Peyer's patch (tissue), 4 donors: ENCODE measurements at places on chromosomes 1 and 21. TPM values are rescaled to one million over a fixed set of nuclear protein-coding genes. Genes with fewer than 3 reads are reported as not detected.

The PIGV gene
- 24.5 TPM for total RNA-seq

The GABRD gene
- total RNA-seq, result not detected

The PRAMEF15 gene
- total RNA-seq, result not detected

The OR2G6 gene
- not detected for total RNA-seq

The OR2T11 gene
- total RNA-seq, result not detected

The CHIA gene
- not detected for total RNA-seq

The UBASH3A gene
- total RNA-seq, result 14.0 TPM

The HSD3B1 gene
- total RNA-seq, result 61.3 TPM

- no peak for DNase-seq
These were observed 23.6 kb downstream of the CAMK2N1 start for GRCh38 chr1:20462397-20462796.

- DNase-seq, result no peak
These were observed 12.4 kb downstream of the IBA57 start for GRCh38 chr1:228177721-228178710.

DNA sequence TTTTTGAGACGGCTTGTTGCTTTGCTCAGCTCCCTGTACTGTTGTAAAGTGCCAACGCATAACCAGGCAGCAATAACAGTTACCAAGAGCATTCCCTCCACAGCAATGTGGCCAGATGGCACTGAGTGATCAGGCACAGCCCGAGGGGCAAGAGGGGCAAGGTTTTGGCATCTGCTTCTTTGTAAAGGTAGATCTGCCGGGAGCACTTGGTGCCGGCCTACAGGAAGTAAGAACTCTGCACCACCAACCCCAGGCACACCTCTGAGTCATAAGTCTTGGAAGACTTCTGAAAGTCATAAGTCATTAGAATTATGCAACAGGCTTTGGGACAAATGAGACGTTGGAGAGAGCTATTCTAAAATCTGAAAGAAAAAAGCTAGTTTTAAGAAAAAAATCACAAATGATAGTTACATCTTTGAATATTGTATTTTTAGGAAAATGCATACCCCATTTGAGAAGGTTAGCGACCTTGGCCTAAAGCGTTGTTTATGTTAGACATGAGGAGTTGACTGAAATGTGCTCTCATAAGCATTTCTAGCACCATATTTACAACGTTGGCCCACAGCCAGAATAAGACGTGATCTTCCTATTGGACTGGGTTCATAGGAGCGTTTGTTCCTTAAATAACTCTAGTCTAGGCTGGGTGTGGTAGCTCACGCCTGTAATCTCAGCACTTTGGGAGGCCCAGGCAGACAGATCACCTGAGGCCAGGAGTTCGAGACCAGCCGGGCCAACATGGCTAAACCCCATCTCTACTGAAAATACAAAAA lies 37.7 kb upstream of the MAP10 start:
- no peak for DNase-seq

DNA sequence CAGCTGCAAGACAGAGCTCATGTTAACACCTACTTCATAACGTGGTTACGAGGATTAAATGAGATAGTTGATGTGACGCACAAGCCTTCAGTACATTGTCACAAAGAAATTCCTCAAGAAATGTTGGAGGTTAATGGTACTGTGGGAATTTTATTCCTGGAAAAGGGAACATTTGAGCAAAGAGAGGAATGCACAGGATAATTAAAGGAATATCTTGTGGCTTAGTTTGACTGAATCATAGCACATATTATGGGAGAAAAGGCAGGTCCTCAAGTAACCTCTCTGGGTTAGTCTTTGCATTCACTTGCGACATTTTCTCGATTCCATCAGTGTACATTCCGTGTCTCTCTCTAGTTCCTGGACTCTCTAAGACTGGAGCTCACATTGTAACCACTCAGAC lies 300.2 kb upstream of the DUSP10 start:
- no peak for DNase-seq

DNA sequence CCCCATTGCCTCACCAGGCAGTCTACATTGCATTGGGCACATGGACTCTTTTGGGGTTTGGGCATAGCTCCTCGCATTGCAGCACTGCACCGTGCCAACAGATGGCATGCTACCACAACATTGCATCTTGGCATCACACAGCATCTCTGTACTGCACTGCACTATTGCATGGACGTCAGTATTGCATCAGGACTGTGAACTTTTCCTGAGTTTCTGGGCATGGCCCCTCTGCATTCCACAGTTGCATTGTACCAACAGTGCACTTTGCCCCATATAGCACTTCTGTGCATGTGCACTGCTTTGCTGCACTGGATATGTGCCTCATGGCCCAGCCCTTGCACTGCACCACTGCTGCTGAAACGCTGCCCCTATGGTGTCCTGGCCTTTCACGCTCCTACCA lies 9.6 kb downstream of the PTPRU start:
- DNase-seq, result no peak

- no peak for DNase-seq
These were observed 3.7 kb downstream of the GPR37L1 start for GRCh38 chr1:202126426-202126825.

DNA sequence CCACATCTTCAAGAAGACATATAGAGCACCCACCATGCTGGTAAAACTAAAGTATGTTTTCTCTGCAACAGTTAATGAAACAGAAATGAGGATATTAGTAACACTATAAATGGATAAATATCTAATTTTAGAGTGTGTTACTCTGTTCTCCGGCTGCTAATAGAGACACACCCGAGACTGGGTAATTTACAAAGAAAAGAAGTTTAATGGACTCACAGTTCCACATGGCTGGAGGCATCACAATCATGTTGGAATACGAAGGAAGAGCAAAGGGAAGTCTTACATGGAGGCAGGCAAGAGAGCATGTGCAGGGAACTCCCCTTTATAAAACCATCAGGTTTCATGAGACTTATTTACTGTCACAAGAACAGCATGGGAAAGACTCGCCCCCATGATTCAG lies 287.2 kb downstream of the SRGAP2C start:
- no peak for DNase-seq

DNA sequence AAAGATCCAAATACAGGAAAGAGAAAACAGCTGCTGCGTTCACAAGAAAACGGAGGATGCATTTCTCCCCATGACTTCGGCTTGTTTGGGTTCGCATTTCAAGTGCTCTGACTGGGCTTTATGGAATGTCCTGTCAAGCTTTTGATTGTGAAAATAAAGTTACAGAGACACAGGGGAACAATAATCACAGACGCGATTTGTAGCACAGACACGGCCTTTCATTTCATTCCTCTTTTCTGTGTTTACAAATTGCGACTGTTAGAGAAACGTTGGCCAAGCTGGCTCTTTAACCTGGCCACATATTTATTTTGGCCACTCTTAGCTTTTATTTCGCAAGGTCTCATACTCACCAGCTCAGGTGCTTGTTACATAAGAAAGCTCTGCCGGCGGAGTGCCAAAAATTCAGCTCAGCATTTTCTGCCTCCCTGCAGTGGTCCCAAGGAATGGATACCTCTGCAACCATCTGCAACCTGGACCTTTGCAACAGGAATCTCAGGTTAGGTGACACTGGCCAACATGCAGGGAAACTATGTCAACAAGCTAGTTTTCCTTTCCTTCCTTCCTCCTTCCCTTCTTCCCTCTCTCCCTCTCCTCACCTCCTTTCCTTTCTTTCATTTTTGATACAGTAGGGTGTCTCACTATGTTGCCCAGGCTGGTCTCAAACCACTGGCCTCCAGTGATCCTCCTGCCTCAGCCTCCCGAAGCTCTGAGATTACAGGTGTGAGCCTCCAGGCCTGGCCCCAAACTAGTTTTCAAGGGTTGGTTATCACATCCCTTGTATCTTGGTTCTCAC lies 58.2 kb upstream of the SLC45A1 start:
- no peak for DNase-seq

DNA sequence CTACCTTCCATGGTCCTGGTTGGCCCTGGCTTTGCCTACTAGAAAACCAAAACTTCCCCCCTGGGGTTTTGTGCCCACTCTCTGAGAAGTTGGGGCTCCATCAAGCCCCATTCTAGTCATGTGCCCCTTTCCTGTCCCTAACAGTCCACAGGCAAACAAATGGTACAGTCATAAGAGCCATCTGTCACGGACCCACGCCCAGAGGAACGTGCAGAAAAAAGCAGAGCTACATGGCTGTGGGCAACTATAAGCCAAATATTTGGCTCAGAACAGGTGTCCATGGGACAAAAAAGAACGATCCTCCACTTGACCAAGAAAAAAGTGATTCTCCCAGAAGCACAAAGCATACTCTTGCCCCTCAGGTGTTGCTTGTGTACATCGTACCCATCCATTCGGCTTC lies 14.6 kb upstream of the TRNAU1AP start:
- no peak for DNase-seq

- DNase-seq, result no peak
These were observed 23.6 kb downstream of the ARMH1 start for GRCh38 chr1:44698138-44698537.

DNA sequence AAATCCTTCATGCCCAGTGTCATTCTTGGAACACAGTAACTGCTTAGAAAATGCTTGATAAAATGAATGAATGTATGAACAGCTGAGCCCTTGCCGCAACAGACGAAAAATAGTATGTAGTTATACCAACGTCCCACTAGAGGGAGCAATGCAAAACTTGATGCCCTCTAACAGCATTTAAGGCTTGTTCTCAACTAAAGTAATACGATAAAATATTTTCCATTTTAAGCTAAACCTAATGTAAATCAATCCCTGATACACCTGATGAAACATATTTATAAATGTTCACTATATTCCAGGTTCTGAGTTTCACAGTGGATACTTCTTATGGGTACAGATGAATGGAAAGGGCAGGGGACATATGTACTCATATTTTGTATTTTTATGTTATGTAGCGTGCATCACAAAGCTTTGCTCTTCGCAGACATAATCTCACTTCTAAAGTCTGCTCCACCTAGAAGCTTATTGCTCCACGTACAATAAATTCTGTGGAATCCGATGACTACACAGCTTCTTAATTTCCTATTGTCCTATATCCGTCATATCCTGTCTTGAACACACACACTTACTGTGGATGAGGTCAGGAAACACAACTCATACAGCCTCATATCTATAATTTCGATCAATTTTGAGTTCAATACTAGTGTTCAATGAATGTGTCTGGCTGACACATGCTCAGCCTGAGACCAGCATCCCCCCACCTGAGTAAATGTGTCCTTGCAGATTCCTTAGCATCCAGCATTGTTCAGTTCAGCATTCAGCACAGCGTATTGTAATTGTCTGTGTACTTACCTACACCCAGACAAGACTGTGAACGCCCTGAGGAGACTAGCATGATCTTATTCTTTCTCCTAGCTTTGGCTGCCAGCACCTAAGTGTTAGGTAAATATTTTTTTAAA lies 4.4 kb upstream of the UTP25 start:
- no peak for DNase-seq

- DNase-seq, result no peak
These were observed 1.0 kb downstream of the ANGEL2 start for GRCh38 chr1:213014642-213015041.

DNA sequence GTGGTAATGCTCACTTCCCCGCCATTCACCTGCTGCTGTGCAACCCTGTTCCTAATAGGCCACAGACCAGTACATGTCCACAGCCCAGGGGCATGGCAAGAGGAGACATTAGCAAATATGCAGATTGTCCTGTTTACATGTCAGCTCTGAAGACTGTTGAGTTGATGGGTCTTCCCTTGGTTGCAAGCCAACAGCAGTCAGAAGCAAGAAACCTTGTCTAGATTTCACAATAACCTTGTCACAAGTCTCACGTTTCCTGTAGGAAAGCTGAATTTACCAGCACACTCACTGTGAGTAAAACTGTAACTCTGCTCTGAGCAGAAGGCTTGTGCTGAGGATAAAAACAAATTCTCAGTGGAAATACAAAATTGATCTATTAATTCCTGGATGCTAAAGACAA lies 195.1 kb downstream of the HLX start:
- DNase-seq, result no peak

DNA sequence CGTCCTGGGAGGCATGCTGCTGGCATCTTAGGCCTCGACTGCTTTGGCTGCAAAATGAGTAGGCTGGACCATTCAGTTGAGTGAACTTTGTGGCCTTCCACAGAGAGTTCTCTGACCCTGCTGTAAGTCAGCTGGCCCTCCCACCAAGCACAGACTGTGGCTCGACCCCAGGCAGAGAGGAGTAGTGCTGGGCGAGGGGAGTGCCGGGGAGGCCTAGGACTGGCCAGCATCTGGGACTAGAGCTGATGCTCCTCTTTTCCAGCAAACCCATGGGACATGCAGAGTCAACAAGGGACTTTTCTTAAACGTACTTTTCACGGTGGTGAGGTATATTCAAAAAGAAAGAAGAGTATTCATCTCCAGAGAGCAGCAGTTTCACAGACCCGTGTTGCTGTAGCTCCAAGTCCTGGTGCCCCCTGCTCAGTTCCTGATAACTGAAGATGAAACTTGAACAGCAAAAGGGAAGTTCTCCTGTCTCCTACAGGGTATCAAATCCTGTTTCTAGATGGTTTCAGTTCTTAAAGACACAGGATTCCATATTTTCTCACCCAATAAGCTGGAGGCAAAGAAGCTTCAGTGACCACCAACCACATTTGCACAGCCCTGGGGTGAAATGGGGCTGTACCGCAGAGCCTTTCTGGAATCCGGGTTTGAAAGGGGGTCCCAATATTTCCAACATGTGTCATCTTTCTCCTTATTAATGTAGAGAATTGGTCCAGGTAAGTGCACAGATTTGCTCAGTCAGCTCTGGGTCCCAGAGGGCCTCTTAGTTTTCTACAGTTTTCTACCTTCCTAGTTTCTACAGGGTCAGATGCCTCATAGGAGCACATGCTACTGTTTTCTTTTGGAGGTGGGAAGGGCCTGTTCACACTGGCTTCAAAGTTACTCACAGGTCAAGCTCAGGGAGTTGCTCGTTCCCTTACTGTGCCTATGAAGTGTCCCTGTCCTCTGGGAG lies 20.9 kb downstream of the BATF3 start:
- DNase-seq, result no peak

DNA sequence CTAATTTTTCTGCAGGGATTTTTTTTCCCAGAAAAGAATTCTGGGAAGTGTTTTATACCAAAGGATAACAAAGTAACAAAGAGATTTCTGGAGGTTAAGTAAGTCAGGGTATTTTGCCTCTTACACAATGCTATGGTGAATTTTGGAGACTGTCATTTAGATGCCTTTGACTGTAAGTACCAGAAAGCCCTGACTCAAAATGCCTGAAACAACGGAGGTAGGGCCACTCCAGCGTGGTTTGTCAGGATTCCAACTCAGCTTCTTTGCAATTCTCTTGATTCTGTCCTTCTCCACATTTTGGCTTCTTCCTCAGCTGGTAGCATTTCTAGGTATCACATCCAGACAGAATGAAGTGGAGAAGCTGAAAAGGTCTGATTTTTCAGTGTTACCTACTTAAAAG lies 106.5 kb downstream of the UCHL5 start:
- no peak for DNase-seq

- no peak for DNase-seq
These were observed 59.8 kb downstream of the NGF start for GRCh38 chr1:115278211-115278610.
